Stimulated activated CD8-positive, alpha-beta memory T cell treated with anti-CD3 and anti-CD28 coated beads, Interleukin-15, amount 100 ng/mL, for 48 hours (primary cell): ENCODE measurements at places on chromosomes 7 and 10.

- DNase-seq, result no peak
These were observed 15.6 kb downstream of the LYZL1 start for GRCh38 chr10:29304264-29304994.

- DNase-seq, result no peak
These were observed 8.6 kb downstream of the PRKG1 start for GRCh38 chr10:51082857-51083256.

DNA sequence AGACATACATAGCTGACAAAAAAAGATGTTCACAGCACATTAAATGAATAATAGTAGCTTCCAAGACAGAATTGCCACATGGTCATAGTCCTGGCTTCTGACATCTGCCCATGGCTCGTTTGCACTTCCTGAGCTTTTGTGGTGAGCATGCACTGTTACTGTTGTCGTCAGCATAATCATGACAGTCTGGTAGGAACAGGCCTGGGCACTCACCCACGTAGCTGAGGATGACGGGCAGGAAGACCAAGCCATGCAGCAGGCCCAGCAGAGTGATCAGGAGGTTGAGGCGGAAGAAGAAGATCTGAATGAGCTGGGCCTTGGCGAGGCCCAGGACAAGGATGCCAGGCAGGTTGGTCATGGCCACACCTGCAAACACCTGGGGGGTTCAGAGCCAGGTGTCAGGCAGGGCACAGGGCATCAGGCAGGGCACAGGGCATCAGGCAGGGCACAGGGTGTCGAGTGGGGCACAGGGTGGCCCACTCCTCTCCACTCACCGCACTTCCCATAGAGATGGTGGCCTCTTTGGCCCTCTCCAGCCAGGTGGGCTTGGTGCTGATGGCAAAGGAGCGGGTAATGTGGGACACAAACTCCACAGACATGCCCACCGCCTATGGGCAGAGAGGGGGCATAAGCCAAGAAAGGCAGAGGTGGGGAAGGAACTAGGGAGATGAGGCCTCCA is 25.3 kb upstream of the NUDCD3 start:
- DNase-seq, result no peak

DNA sequence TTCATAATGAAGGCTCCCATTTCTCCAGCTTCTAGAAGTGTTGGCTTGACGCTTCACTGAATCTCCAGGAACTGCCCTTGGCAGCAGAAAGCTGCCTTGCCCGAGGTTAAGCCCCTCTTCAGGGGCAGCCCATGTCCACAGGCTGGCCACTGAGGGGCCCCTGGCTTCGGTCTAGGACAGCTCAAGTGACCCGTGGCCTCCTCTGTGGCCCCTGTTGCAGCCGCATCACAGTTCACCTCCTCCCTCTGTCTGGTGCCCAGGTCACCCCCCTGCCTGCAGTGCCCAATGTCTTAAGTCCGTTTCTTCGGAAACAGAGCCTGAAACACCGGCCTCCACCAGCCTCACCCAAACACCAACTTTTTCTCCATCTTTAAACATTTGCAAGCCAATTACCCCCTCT is 279.2 kb upstream of the MKI67 start:
- no peak for DNase-seq

- DNase-seq, result no peak
These were observed 633 bp upstream of the EBLN1 start for GRCh38 chr10:22218448-22218847.

DNA sequence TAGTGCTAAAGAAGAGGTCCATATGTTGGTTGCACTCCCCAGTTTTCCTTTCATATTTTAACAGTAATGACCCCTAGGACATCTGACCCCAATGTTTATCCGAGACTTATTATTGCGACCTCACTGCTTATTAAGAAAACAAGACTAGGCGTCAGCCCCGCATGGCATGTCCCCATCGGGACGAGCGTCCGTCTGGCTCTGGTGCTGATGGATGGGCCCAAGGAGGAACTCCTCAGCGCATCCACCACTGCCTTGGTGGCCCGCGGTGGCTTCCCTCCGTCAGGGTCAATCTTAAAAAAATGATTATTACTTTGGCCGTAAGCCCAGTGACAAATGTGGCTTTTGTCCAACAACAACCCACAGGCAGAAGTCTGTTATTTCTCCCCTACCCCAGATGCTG is 40.1 kb upstream of the CXCL12 start:
- no peak for DNase-seq

DNA sequence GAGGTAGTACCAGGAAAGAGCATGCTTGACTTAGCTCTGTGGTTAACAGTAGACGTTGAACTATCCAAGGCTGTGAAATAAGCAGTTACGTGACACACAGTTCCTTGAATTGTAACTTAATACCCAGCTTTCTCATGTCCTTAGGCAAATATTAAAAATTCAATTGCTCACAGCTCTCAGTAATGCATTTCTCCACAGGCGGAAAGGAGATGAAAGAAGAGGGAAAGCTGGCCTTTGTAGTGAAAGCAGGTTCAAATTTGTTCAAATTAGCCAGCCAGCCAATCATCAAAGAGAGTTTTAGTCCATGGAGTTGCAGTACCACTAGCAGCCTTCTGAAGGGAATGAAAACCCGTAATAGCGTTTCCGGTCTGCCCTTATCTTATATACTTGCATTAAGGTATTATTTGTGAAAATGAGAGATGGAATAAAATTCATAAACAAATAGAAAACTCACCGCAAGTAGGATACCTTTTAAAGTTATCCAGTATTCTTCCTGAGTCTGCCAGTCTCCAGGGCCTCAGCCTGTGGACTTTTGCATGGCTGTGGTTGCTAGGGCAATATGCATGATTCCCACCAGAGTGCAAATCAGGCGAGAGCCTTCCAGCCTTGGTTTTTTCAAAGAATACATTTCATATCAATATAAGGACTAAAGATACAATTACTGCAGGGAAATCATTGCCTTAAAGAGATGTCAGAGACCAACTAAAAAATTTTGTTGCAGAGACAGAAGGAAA is 795.5 kb downstream of the TNS3 start:
- DNase-seq, result no peak

DNA sequence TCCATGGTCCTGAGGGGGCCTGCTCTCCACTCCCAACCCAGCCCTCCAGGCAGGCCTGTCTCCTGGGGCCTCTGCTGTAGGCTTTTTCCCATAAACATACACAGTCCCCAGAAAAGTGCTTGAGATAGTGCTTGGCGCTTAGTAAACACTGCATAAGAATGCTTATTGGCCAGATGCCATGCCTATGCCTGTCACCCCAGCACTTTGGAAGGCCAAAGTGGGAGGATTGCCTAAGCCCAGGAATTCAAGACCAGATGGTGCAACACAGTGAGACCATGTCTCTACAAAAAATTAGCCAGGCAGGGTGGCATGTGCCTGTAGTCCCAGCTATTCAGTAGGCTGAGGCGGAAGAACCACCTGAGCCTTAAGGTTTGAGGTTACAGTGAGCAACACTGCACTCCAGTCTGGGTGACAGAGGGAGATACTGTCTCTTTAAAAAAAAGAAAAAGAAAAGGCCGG is 24.6 kb upstream of the ASL start:
- no peak for DNase-seq

- no peak for DNase-seq
These were observed 251.3 kb upstream of the TCF7L2 start for GRCh38 chr10:112698818-112699164.

- DNase-seq, result no peak
These were observed 170.9 kb downstream of the RAMP3 start for GRCh38 chr7:45328403-45328981.

DNA sequence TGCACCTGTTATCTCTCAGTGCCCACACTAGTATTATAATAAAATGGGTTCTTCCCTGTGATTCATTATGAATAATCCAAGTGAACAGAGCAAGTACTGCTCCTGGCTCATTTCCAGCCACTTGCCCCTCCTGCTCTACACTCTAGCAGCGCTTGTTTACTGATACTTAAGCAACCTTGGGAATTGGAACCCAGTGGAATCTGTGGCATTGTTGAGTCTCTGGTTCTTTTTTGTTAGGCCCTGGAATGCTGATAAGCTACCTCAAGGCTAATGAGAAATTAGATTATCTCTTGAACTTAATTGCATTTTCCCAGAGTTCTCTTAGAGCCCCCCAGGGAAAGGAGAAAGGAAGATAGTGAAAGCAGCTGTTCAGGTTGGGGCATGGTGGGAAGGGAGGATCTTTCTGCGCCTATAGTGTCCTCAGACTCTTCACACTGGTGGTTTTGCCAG is 34.0 kb downstream of the PRKAR2B start:
- DNase-seq, result no peak
